ENCODE measurements at places on chromosomes 1 and 21.

DNA sequence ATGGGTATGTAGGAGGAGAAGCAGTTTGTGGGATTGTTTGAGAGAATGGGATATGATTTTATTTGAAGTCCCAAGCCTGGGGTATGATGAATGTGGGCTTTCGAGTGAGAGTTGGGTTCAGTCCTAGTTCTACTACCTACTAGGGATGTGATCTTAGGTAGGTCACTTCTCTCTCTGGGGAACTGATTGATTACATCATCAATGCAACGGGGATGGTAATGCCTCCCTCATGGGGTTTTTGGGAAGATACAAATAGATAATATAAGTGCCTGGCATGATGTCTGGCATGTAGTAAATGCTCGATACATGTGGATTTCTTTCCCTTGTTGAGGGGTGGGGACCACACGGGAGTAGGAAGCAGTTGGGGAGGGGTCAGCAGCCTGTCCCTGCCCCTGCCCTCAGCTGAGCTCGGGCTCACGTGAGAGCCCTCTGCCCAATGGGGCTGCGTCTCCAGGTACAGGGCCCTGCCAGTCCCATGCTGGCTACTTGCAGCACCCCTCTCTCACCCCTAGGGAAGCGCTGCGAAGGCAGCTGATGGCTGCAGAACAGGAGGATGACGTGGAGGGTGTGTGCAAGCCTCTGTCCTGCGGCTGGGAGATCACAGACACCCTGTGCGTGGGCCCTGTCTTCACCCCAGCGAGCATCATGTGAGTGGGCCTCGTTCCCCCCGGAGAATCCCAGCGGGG is 38.7 kb downstream of the AZIN2 start:
- no peak overlapping the region for H3K27ac ChIP-seq
- no peaks in the 10 kb centered on the region for H3K4me1 ChIP-seq
- DNase-seq = peak; percentile 83
- H3K27me3 ChIP-seq = no peaks in the 10 kb centered on the region

GRCh38 chr1:7265771-7266371 is 480.6 kb downstream of the CAMTA1 start:
- H3K27me3 ChIP-seq = no peaks in the 10 kb centered on the region
- DNase-seq = no peak
- H3K27ac ChIP-seq = no peak overlapping the region
- H3K36me3 ChIP-seq = no peaks in the 10 kb centered on the region

DNA sequence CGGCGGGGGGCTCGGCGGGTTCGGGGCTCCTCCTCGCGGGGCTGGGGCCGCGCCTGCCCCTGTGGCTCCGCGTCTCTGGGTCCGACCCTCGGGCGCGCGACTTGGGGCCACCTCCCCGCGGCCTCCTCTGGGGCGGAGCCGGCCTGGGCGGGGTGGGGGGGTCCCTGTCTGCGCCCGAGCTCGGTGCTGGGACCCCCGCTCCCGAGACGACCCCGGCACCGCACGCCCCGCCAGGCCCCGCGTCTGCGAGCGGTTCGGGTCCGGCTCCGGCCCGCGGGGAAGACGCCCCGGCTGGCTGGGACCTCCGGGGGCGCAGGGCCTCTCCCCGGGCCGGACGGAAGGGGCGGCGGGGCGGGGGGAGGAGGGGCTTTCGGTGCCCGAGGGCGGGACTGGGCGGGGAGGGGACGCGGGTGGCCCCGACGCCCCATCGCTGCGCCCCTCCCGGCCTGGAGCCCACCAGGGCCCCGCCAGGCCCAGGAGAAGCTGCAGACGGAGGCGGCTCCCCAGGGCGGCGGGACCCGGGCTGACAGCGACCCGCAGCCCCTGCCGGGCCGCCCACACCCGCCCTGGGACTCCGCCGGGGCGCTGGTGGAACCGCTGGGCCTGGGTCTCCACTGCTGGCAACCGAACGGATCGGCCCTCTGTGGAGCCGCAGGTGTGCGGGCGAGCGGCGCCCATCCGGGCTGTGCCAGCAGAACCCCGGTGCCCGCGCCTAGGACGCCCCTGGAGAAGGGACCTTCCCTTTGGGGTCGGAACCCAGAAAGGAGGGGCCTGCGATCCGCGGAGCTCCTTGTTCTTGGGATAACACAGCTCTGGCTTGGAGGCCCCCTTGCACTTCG is 610 bp downstream of the COL6A2 start:
- peak overlapping the region; percentile 3 for H3K27ac ChIP-seq
- H3K27me3 ChIP-seq = no peaks in the 10 kb centered on the region
- DNase-seq = peak; percentile 30
- H3K36me3 ChIP-seq = no peaks in the 10 kb centered on the region

- H3K4me3 ChIP-seq = no peak overlapping the region
- H3K4me1 ChIP-seq = no peaks in the 10 kb centered on the region
- H3K27me3 ChIP-seq = no peaks in the 10 kb centered on the region
- no peak for DNase-seq
- H3K27ac ChIP-seq = no peak overlapping the region
These were observed 58.1 kb upstream of the CCDC190 start for GRCh38 chr1:162919034-162919433.

GRCh38 chr21:8989721-8990325 is 1531.6 kb upstream of the TPTE start:
- no peaks in the 10 kb centered on the region for H3K36me3 ChIP-seq
- no peak overlapping the region for H3K4me3 ChIP-seq
- H3K4me1 ChIP-seq = no peaks in the 10 kb centered on the region
- DNase-seq = no peak
- H3K27me3 ChIP-seq = no peaks in the 10 kb centered on the region
- H3K27ac ChIP-seq = no peak overlapping the region

DNA sequence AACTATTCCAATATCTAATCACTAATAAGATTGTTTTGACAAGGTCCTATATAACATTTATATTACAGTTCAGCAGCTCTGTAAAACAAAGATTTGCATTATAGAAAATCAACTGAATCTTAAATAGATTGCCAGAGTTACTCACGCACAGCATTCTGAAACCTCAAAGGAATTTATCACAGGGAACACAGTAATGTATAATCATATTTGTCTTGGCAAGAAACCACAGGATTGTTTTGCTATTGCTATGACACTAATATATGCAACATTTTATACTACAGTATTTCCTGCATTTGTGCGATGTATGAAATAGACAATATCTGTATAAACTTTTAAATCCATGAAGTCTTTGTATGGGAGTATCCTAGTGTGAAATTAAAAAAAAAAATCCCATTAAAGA is 101.4 kb downstream of the PLPPR5 start:
- H3K4me1 ChIP-seq = no peaks in the 10 kb centered on the region
- no peaks in the 10 kb centered on the region for H3K27me3 ChIP-seq
- DNase-seq = no peak
- no peaks in the 10 kb centered on the region for H3K36me3 ChIP-seq
- H3K27ac ChIP-seq = no peak overlapping the region
- no peak overlapping the region for H3K4me3 ChIP-seq
